Activated naive CD8-positive, alpha-beta T cell treated with anti-CD3 and anti-CD28 coated beads, Interleukin-2, amount 50 U/mL, for 16 hours (primary cell): ENCODE measurements at places on chromosomes 2 and 18.

GRCh38 chr18:48777026-48777743 is 173.6 kb downstream of the SMAD7 start:
- peak; percentile 9 for DNase-seq

DNA sequence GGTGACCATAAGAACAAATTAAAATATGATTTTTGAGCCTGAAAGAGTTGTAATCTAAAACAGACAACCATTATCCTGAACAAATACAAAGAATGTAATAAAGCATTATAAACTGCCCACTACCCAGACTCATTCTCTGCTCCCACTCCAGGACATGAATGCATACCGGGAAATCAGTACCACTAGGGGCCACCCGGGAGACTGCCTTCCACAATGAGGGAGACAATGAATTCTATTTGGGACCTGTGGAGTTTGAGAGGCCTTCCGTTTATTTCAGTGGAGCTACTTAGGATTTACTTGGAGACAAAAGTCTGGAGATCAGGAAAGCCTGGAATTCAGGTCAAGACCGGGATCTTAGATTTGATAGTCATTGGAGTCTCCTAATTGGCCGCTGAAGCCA is 50.0 kb downstream of the NAB1 start:
- DNase-seq, result no peak

DNA sequence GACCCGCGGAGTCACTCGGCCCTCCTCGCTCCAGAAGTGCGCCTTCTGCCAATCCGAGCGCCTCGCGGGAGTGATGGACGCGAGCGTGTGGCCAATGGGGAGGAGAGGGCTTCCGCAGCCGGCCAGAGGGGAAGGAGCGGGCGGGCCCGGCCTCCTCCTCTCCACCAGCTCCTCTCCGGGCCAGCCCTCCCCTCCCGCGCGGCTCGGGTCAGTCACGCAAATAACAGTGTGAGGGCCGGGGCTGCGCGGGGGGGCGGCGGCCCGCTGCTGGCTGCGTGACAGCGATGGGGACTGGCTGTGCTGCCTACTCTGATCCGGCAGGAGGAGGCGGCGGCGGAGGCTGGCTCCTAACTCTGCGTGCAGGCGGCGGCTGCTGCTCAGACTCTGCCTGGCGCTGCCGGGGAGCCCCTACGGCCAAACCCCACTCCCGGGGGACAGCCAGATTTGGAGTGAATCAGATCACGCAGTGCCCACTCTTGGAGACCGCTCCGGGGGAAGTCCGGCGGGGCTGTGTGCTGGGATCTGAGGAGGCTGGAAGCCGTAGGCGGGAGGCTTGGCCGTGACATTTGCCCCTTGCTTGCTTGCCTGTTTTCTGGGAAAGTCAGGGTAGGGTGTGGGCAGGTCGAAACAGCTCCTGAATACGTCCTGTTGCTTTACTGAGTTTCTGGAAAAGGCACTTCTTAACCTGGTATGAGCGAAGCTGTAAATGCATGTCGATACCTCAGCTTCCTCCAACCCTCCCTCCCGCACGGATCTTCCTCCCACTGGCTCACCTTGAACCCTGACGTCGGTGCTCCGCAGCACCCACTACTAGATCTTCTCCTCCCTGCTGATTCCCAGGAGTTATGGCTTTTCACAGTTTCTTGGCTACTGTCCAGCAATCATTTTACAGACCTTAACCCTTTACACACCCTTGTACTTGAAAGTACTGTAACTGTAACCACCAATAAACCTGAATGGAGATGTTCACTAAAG is 97.9 kb upstream of the SERTAD2 start:
- no peak for DNase-seq

DNA sequence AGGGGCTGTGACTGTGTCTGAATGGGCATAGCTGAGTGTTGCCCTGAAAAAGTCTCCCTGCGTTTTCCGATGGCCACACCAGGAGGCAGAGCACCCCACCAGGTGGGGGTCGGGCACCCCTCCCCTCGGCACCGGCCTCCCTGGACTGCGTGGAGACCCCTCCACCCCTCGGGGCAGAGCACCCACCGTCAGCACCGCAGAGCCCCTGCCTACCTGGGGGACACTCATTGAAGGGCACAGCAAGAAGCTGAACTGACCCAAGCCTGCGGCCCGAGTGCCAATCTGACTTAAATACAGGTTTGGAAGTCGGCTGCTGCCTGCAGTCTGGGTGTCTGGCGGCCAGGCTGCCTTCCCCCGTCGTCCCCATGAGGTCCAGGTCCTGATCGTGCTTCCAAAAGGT is 69.9 kb downstream of the KCNG2 start:
- DNase-seq, result no peak

GRCh38 chr2:3728104-3729054 is 25.0 kb downstream of the DCDC2C start:
- no peak for DNase-seq

GRCh38 chr2:188664416-188664815 is 309.8 kb upstream of the COL3A1 start:
- no peak for DNase-seq

- DNase-seq, result no peak
These were observed 163.6 kb upstream of the TMEM200C start for GRCh38 chr18:6058941-6059340.

- DNase-seq, result no peak
These were observed 165.6 kb downstream of the KLHL29 start for GRCh38 chr2:23550553-23550952.

DNA sequence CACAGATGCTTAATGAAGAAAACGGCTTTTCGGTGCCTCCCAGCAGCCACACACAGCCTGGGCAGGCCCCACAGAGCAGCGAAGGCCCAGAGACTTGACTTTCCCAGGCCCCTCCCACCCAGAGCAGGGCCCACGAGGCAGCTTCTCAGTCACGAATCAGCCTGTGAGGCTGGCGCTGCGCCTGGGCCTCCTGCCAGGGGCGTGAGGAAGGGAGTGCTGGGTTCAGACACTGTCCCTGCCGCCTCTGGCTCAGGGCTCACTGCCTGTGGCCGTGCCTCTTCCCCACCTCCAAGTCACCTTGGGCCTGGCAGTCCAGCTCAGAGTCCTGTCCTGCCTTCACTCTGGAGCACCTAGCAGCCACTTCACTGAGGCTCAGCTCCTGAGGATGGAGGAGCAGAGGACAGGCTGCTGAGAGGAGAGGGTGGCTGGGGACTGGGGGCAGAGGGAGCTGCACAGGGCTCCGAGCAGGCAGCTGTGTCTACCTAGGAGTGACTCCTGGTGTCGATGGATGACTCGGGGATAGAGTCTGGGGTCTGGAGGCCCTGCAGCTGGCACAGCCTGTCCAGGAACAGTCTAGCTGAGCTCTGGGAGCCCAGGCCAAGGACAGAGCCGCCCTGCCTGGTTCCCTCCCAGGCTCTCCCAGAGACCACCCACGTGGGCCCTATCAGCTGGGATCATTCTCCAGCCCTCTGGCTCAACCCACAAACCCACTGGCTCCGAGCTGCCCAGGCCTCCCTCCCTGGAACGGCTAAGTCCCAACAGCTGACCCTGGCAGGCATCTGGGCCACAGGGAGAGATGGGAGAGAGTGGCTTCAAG is 36.4 kb upstream of the FOSL2 start:
- no peak for DNase-seq

GRCh38 chr2:239574434-239575156 is 173.8 kb upstream of the HDAC4 start:
- no peak for DNase-seq

- DNase-seq, result no peak
These were observed 3.1 kb downstream of the SLC38A11 start for GRCh38 chr2:164952057-164952702.

GRCh38 chr18:7817575-7818230 is 250.6 kb downstream of the PTPRM start:
- no peak for DNase-seq

DNA sequence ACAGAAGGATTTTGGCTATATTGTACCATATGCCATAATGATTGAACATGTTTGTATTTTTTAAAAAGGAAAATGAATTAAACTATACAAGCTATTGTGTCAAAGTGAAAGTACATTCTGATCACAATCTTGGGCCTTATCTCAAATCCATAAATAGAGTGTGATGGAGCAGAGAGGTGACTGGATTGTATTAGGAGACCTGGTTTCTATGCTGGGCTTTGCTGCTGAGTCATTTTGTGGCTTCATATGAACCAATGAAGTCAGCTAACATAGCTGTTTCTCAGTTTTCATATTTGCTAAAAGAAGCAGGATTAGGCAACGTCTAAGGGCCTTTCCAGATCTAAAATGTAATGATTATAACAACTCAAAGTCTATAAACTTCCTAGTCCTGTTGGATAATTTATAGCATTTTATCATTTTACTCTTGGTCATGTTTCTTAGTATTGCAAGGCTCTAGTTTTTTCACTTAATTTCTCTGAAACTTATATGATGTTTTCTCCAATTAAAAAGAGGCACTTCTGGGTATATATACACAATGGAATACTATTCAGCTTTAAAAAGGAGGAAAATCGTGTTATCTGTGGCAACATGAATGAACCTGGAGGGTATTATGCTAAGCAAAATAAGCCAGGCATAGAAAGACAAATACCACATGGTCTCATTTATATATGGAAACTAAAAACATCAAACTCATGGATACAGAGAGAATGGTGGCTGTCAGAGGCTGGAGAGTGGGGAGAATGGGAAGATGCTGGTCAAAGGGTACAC is 112.3 kb downstream of the MEP1B start:
- no peak for DNase-seq

- no peak for DNase-seq
These were observed 2.8 kb downstream of the SP9 start for GRCh38 chr2:174337337-174338146.

GRCh38 chr18:21656402-21656801 is 44.3 kb downstream of the SNRPD1 start:
- no peak for DNase-seq

- DNase-seq, result no peak
These were observed 286.4 kb downstream of the GALNT13 start for GRCh38 chr2:154158101-154158500.

DNA sequence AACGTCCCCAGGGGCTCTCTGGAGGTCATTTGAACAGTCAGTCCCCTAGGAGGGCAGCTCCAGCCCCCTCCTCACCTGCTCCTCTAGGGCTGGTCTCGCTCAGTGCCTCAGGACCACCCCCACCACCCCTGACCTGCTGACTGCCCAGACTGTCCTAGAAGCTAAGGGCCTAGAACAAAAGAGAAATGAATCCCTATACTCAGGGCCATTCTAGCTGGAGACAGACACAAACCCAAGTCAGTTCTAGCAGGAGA is 83.0 kb downstream of the HS1BP3 start:
- DNase-seq, result no peak

- DNase-seq, result no peak
These were observed 30.7 kb upstream of the SLC35F6 start for GRCh38 chr2:26733413-26733812.
